ENCODE measurements at places on chromosomes 16 and 17. TPM values are rescaled to one million over a fixed set of nuclear protein-coding genes. Genes with fewer than 3 reads are reported as not detected.

DNA sequence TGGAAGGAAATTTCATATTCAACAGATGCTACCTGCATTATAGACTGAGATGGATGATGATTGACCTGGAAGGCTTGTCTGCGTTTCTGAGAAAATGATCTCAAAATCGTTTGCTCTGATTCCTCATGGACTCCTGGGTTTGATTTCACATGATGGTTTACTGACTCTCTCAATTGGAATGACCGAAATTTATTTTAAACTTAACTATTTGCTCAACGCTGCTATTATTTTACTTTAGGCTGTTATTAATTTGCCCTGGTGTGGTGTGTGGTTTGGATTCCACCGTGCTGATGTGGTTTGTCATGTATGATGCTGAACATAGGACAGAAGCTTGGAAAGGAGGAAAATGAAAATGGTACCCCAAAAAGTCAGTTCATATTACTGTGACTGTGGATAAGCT lies 37.3 kb upstream of the ELAC2 start:
- DNase-seq: no peak
- no peak overlapping the region for H3K4me3 ChIP-seq
- H3K36me3 ChIP-seq: no peaks in the 10 kb centered on the region
- H3K4me1 ChIP-seq: no peaks in the 10 kb centered on the region
- H3K27ac ChIP-seq: no peak overlapping the region
- peaks cover 2% of the 10 kb centered on the region for H3K27me3 ChIP-seq

- peak overlapping the region; percentile 56 for H3K4me3 ChIP-seq
- peak overlapping the region; percentile 60 for H3K27ac ChIP-seq
- peaks cover 35% of the 10 kb centered on the region for H3K4me1 ChIP-seq
- no peak for DNase-seq
- H3K27me3 ChIP-seq: peaks cover 11% of the 10 kb centered on the region
- H3K36me3 ChIP-seq: peaks cover 2% of the 10 kb centered on the region
Observed at GRCh38 chr17:66976781-66977201, 12.3 kb downstream of the CACNG4 start.

FOXJ1 gene
- total RNA-seq: not detected

GRCh38 chr16:50574745-50575136 lies 26.5 kb downstream of the NKD1 start:
- H3K4me1 ChIP-seq: peaks cover 15% of the 10 kb centered on the region
- H3K27ac ChIP-seq: no peak overlapping the region
- no peak overlapping the region for H3K4me3 ChIP-seq
- H3K36me3 ChIP-seq: peaks cover 7% of the 10 kb centered on the region

GRCh38 chr17:36911001-36911400 lies 26.3 kb upstream of the LHX1 start:
- H3K36me3 ChIP-seq: no peaks in the 10 kb centered on the region
- H3K27me3 ChIP-seq: peaks cover 6% of the 10 kb centered on the region
- no peak overlapping the region for H3K4me3 ChIP-seq
- no peaks in the 10 kb centered on the region for H3K4me1 ChIP-seq
- no peak overlapping the region for H3K27ac ChIP-seq

ZNF597 gene
- total RNA-seq: 1.9 TPM

- no peak for DNase-seq
- H3K4me1 ChIP-seq: peaks cover 7% of the 10 kb centered on the region
- no peak overlapping the region for H3K4me3 ChIP-seq
- no peaks in the 10 kb centered on the region for H3K27me3 ChIP-seq
- no peaks in the 10 kb centered on the region for H3K36me3 ChIP-seq
Observed at GRCh38 chr16:23896832-23897821, 61.3 kb downstream of the PRKCB start.

- peaks cover 3% of the 10 kb centered on the region for H3K27me3 ChIP-seq
- no peaks in the 10 kb centered on the region for H3K4me1 ChIP-seq
- H3K36me3 ChIP-seq: peaks cover 3% of the 10 kb centered on the region
- H3K27ac ChIP-seq: no peak overlapping the region
- no peak for DNase-seq
Observed at GRCh38 chr17:49180998-49181635, 29.3 kb downstream of the GNGT2 start.

DNA sequence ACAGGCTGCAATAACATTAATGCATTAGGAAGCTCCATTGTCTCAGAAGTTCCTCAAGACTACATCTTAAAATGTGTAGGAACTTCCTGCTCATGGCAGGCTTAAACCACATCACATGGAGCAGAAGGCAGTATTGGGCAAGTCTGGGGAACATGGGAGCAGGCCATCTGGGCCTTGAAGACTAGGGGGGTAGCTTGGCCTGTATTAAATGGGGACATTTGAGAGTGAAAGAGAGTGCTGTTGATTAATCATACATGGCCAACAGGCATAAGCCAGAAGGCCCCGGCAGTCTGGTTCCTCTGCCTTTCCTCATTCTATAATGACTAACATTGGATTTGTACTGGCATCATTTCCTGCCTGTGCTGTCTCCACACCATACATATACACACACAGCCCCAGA lies 25.2 kb upstream of the SLC5A11 start:
- peak overlapping the region; percentile 54 for H3K27ac ChIP-seq
- peaks cover 36% of the 10 kb centered on the region for H3K4me1 ChIP-seq
- no peak overlapping the region for H3K4me3 ChIP-seq
- no peak for DNase-seq

DNA sequence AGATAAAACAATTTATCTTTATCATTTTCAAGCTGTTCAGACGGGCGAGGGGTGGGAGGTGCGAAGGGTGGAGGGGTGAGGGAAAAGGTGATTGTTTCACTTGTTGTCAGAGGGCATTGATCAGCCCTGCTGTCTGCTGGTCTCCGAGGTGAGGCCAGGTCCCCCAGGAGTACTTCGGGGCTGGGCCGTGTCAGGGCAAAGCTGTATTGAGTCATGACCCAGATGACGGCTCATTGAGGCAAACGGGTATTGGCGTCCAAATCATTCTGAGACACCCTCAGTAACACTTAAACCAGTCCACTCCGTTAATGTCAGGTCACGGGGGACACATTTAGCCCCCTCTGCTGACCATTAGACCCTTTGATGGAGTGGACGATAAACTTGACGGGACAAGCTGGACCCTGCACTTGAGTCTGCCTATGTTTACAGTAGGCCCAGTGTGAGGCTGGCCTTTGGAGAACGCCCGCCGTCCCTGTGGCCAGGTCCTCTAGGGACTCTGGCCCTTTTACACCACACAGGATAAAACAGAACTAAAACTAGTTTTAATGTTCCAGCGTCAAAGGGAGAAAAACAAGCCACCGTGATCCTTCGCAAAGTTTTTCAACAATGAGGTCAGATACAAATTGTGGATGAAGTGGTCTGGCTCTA lies 502.2 kb upstream of the ZFHX3 start:
- H3K36me3 ChIP-seq: no peaks in the 10 kb centered on the region
- peak overlapping the region; percentile 11 for H3K27ac ChIP-seq
- H3K4me1 ChIP-seq: peaks cover 41% of the 10 kb centered on the region
- DNase-seq: peak; percentile 74
- H3K27me3 ChIP-seq: peaks cover 2% of the 10 kb centered on the region

GRCh38 chr16:11689031-11689840 lies 21.0 kb downstream of the SNN start:
- no peaks in the 10 kb centered on the region for H3K27me3 ChIP-seq
- no peaks in the 10 kb centered on the region for H3K36me3 ChIP-seq
- no peak overlapping the region for H3K27ac ChIP-seq

SGSH gene
- 17.3 TPM for total RNA-seq

GRCh38 chr17:48701864-48702532 lies 20.3 kb downstream of the PRAC1 start:
- no peak overlapping the region for H3K27ac ChIP-seq
- DNase-seq: no peak
- no peak overlapping the region for H3K4me3 ChIP-seq
- peaks cover 3% of the 10 kb centered on the region for H3K27me3 ChIP-seq
- peaks cover 10% of the 10 kb centered on the region for H3K4me1 ChIP-seq
- no peaks in the 10 kb centered on the region for H3K36me3 ChIP-seq

All from glutamatergic neuron (in vitro differentiated cells).